ENCODE measurements at places on chromosomes 2 and 18.

GRCh38 chr2:191155608-191156071 is 4.8 kb upstream of the STAT4 start:
- peak; percentile 64 for DNase-seq

- peak; percentile 13 for DNase-seq
Observed at GRCh38 chr2:241321886-241322285, 6.2 kb downstream of the SEPTIN2 start.

DNA sequence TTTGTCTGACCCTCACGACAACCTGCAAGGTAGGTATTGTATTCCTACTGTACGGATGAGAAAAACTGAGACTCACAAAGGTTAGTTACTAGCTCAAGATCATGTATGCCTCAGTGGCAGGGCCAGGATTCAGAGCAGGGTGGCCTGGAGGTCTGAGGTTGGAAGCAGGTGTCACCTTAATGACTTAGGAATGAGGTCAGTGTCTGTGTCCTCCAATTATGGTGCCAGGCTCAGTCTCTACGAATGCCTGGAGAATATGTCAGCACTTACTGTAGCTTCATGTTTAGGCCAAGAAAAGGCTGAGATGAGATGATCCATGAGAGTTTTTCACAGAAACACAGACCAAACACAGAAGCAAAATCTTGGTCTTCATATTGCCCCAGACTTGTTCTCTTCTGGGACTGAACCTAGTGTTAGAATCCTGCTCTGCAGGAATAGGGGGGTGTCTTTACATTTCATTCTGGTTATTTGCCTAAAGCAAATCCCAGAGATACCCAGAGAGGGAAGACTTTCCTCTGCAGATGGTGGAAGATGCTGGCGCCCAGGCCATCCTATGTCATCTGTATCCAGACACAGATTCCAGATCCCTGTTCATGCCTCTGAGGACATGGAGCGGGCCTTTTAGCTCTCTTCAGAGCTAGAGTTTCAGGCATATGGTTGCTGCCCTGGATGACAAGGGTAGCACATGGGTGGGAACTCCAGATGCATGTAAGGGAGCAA is 16.3 kb upstream of the RAB10 start:
- DNase-seq = no peak

DNA sequence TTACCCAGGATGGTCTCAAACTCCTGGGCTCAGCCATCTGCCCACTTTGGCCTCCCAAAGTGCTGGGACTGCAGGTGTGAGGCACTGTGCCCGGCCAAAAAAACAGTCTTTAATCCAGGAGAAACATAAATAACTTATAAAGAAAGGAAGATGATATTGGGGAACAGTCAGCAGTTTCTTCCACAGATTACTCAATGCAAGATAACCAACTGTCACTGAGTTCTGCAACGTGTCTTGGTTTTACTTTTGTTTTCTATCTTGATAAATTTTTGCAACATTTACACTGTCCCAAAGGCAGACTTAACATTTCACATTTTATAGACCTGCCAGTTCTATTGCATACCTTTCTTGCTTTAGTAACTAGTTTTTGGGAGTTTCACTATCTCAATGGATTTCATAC is 71.1 kb downstream of the ANKRD44 start:
- no peak for DNase-seq

DNA sequence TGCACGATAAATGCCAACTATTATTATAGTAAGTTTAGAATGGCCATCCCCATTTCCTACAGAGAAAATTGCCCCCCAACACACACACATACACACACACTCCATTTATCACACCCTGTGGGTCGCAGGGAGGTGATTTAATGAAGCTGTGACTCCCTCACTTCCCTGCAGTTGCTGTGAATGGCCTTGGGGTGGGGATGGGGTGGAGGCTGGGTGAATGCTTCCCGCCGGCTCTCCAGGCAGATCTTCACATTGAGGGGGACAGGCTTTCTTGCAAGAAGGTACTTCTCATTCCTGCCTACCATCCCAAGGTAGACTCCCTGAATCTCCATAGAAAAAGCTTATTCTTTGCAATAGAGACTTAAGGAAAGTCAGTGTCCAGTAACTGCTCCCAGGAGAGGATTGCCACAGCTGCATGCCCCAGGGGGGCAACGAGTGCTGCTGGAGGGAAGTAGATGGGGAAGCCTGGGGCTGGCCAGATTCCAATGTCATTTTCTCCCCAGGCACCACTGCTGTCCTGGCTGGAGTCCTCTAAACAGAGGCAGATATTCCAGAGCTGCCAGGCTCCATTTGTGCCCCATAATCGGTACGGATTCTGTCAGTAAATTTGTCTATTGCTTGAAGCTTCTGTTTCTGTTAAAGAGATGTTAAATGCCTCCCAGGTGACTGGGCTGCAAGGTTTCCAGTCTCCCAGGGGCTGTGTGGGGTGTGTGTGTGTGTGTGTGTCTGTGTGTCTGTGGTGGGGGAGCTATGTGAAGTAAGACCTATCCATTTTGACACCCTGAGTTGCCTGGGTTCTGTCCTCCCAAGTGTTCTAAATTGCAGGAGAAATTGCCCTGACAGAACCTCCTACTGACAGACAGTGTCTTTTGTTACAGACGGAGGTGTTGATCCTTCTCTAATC is 265.5 kb downstream of the SRBD1 start:
- DNase-seq = no peak
